Stomach (tissue), 19 donors: ENCODE measurements at places on chromosomes 13 and 19. TPM values are rescaled to one million over a fixed set of nuclear protein-coding genes. Genes with fewer than 3 reads are reported as not detected.

- H3K27ac ChIP-seq: no peak overlapping the region
- H3K27me3 ChIP-seq: no peaks in the 10 kb centered on the region
- H3K36me3 ChIP-seq: no peaks in the 10 kb centered on the region
- peaks cover 8% of the 10 kb centered on the region for H3K4me1 ChIP-seq
- H3K4me3 ChIP-seq: no peak overlapping the region
Observed at GRCh38 chr13:112934078-112934477, 34.9 kb upstream of the MCF2L start.

DNA sequence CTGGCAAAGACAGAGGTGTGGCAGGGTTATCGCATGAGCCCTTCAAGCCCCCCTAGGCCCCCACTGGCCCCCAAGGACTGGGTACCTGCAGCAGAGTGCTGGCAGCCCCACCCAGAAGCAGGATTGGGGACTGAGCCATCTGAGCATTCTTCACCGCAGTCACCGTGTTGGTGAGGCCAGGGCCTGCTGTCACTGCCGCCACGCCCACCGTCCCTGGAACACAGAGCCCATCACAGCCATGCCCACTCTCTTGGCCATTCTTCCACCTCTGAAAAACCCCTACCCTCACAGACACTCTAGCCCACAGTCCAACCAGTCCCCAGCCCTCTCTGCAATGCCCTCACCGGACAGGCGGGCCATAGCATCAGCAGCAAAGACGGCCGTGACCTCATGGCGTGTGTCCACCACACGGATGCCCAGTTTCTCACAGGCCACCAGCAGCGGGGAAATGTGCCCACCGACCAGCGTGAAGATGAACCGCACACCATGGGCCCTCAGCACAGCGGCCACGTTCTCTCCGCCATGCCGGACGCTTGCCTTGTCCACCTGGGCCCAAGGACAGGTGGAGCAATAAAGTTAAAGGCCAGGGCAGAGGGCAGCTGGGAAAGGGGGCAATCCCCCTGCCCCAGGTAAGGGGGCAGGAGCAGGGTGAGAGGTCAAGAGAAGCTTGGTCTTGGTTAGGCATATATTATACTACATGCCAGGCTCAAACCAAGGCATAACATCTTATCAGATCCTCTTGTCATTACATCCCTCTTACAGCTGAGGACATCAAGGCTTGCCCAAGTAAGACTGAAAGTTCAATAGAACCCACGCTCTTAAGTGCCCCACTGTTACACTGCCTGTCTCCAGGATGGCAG lies 16.1 kb downstream of the SYDE1 start:
- peaks cover 48% of the 10 kb centered on the region for H3K36me3 ChIP-seq
- no peak overlapping the region for H3K4me3 ChIP-seq
- H3K27me3 ChIP-seq: no peaks in the 10 kb centered on the region
- peaks cover 34% of the 10 kb centered on the region for H3K4me1 ChIP-seq
- DNase-seq: no peak

GRCh38 chr19:16457954-16458331 lies 13.8 kb downstream of the EPS15L1 start:
- no peak for DNase-seq
- no peaks in the 10 kb centered on the region for H3K27me3 ChIP-seq
- H3K4me1 ChIP-seq: peaks cover 80% of the 10 kb centered on the region
- H3K27ac ChIP-seq: peak overlapping the region; percentile 50
- no peaks in the 10 kb centered on the region for H3K36me3 ChIP-seq
- H3K4me3 ChIP-seq: no peak overlapping the region

- no peak for DNase-seq
- no peak overlapping the region for H3K27ac ChIP-seq
- no peaks in the 10 kb centered on the region for H3K4me1 ChIP-seq
- peaks cover 12% of the 10 kb centered on the region for H3K27me3 ChIP-seq
- H3K4me3 ChIP-seq: no peak overlapping the region
Observed at GRCh38 chr19:5396096-5396939, 55.7 kb upstream of the PTPRS start.

DNA sequence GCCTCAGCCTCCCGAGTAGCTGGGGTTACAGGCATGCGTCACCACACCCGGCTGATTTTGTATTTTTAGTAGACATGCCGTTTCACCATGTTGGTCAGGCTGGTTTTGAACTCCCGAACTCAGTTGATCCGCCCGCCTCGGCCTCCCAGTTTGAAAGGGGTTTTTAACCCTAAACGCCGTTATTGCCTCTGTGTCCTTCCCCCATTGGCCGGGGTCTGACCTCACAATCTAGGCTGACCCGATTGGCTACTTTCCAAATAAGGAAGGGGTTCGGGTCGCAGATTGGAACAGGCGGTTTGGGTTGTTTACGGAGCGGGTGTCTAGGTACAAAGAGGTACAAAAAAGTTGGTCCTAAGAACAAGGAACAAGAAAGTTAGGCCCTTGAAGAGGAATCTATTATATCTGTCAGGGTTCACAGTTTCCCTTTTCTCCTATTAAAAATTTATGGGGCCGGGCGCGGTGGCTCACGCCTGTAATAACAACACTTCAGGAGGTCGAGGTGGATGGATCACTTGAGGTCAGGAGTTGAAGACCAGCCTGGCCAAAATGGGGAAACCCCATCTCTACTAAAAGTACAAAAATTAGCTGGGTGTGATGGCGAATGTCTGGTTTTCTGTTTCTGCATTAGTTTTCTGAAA lies 1.0 kb downstream of the ZNF253 start:
- DNase-seq: no peak
- peak overlapping the region; percentile 90 for H3K27ac ChIP-seq
- H3K36me3 ChIP-seq: no peaks in the 10 kb centered on the region
- H3K4me1 ChIP-seq: peaks cover 14% of the 10 kb centered on the region
- H3K27me3 ChIP-seq: no peaks in the 10 kb centered on the region

DNA sequence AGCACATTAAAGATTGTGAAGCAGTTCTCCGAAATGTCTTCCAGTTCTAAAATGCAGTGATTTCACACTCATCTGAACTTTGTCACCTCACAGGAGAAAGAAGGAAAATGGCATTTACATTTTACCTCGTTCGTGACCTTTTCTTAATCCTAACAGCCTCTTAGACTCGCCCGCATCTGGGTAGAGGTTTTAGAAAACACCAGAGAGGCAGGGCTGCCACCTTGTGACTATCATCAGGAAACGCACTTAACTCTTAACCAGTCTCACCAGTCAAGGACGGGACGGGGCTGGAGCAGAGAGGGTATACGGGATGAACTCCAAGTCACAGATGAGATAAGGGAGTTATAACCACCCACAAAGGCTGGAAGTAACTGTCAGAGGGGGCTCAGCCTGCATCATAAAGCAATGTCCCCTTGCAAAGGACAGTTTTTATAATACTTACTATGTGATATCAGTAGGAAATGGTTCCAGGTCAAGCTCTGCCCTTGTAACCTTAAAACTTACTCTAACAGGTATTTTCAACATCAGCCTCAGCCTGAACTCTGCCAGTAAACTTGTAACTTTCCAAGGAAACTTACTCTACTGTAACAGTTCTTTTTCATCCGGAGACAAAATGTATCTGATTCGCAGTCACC lies 8.6 kb upstream of the CEACAM6 start:
- H3K36me3 ChIP-seq: no peaks in the 10 kb centered on the region
- peaks cover 28% of the 10 kb centered on the region for H3K4me1 ChIP-seq
- DNase-seq: peak; percentile 73

GRCh38 chr19:48833049-48833448 lies 3.2 kb downstream of the HSD17B14 start:
- no peaks in the 10 kb centered on the region for H3K27me3 ChIP-seq
- no peak for DNase-seq
- no peaks in the 10 kb centered on the region for H3K36me3 ChIP-seq
- H3K4me1 ChIP-seq: peaks cover 27% of the 10 kb centered on the region
- H3K27ac ChIP-seq: no peak overlapping the region

DNA sequence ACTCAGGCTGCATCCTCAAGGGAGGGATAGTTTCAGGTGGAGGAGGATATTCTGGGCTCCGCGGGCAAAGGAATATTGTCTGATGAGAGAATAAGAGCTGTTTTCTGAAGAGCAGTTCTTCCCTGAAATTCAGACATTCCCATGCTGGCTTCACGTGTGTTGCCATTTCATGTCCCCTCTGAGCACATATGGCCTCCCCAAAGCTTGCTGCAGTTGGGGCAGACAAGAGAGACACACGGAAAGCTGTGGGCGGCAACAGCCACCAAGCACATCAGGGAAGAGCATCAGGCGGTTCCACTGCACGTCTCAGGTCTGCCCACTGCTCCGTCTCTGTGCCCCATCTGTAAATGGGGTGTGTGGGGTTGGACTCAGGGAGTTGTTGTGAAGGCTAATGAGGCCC lies 247.5 kb upstream of the TSHZ3 start:
- no peaks in the 10 kb centered on the region for H3K27me3 ChIP-seq
- no peak overlapping the region for H3K4me3 ChIP-seq
- H3K36me3 ChIP-seq: no peaks in the 10 kb centered on the region
- no peaks in the 10 kb centered on the region for H3K4me1 ChIP-seq
- no peak for DNase-seq

GRCh38 chr13:102400675-102401145 lies 1.1 kb downstream of the FGF14 start:
- peaks cover 19% of the 10 kb centered on the region for H3K4me1 ChIP-seq
- H3K27ac ChIP-seq: peak overlapping the region; percentile 72
- peaks cover 34% of the 10 kb centered on the region for H3K27me3 ChIP-seq
- H3K4me3 ChIP-seq: peak overlapping the region; percentile 57
- H3K36me3 ChIP-seq: no peaks in the 10 kb centered on the region
- peak; percentile 29 for DNase-seq

FFAR2 gene
- not detected for total RNA-seq

RAP2A gene
- total RNA-seq: 2.6 TPM

SIGLEC10 gene
- 21.4 TPM for total RNA-seq
